Activated CD8-positive, alpha-beta memory T cell treated with anti-CD3 and anti-CD28 coated beads, Interleukin-2, amount 10 ng/mL, durations not matched to agents 7 days and 5 days (primary cell): ENCODE measurements at places on chromosomes 12 and 14. TPM values are rescaled to one million over a fixed set of nuclear protein-coding genes. Genes with fewer than 3 reads are reported as not detected.

IAPP gene
- not detected for total RNA-seq

BLTP3B gene
- total RNA-seq: 36.4 TPM

KLRC4 gene
- total RNA-seq: 29.2 TPM

RASSF9 gene
- total RNA-seq: not detected

MORN3 gene
- total RNA-seq: 1.2 TPM

GARIN6 gene
- not detected for total RNA-seq

DENND5B gene
- 0.06 TPM for total RNA-seq

GZMB gene
- 2,662 TPM for total RNA-seq

CATSPERB gene
- total RNA-seq: 0.29 TPM

LRP1-AS gene
- total RNA-seq: not detected

COL2A1 gene
- total RNA-seq: not detected

OAS2 gene
- total RNA-seq: 276 TPM

RAD51AP1 gene
- total RNA-seq: 54.4 TPM

TMEM179 gene
- total RNA-seq: not detected

BICDL1 gene
- total RNA-seq: 59.8 TPM

CLEC4D gene
- not detected for total RNA-seq

RHEBL1 gene
- total RNA-seq: 15.1 TPM

GMFB gene
- total RNA-seq: 29.7 TPM

TAS2R14 gene
- 1.5 TPM for total RNA-seq

ZFYVE21 gene
- total RNA-seq: 17.4 TPM

STAB2 gene
- not detected for total RNA-seq
